ENCODE measurements at places on chromosomes 16 and 17. TPM values are rescaled to one million over a fixed set of nuclear protein-coding genes. Genes with fewer than 3 reads are reported as not detected.

DNA sequence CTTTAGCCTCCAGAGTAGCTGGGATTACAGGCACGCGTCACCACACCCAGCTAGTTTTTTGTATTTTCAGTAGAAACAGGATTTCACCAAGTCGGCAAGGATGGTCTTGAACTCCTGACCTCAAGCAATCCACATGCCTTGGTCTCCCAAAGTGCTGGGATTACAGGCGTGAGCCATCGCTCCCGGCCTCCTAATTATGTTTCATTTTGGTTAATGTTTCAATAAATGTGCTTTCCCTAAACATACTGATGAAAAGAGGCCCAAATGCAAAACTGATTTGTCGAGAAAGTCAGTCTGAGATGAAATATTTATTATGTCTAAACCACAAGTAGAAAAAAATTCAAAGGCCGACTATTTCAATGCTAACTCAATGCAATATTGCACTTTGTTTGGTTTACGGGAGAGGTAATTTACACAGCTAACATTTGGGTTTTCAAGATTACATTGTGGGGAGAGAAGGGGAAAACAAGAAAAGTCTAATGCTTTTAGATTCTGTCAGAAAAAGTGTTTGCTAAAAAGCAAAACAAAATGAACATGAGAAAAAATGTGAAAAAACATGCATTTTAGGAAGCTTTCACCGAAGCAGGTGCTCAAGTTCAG lies 9.8 kb downstream of the STAT3 start:
- DNase-seq: no peak

- DNase-seq: no peak
Measured at GRCh38 chr16:8867216-8867931, 1.4 kb downstream of the CARHSP1 start.

The TEDC2 gene
- total RNA-seq: 2.5 TPM

GRCh38 chr17:74340470-74341023 lies 14.5 kb downstream of the KIF19 start:
- no peak for DNase-seq

Data from vagina (tissue), 2 donors.